ENCODE measurements at places on chromosomes 1 and 21. TPM values are rescaled to one million over a fixed set of nuclear protein-coding genes. Genes with fewer than 3 reads are reported as not detected.

The ELOA gene
- total RNA-seq: 19.5 TPM

The SPAG17 gene
- total RNA-seq: not detected

The IGSF3 gene
- total RNA-seq: 1.1 TPM

The MAEL gene
- total RNA-seq: not detected

The KRTAP7-1 gene
- total RNA-seq: not detected

Measured in smooth muscle cell of the coronary artery (primary cell).